ENCODE measurements at places on chromosomes 6 and 20.
A peak's percentile ranks its signal among the peaks of the same experiment; 100 is the strongest.

GRCh38 chr6:33477864-33478263 lies 23.5 kb downstream of the ZBTB9 start:
- H3K27me3 ChIP-seq: no peaks in the 10 kb centered on the region
- H3K36me3 ChIP-seq: no peaks in the 10 kb centered on the region
- H3K4me1 ChIP-seq: no peaks in the 10 kb centered on the region
- H3K27ac ChIP-seq: no peak overlapping the region
- no peak for DNase-seq

DNA sequence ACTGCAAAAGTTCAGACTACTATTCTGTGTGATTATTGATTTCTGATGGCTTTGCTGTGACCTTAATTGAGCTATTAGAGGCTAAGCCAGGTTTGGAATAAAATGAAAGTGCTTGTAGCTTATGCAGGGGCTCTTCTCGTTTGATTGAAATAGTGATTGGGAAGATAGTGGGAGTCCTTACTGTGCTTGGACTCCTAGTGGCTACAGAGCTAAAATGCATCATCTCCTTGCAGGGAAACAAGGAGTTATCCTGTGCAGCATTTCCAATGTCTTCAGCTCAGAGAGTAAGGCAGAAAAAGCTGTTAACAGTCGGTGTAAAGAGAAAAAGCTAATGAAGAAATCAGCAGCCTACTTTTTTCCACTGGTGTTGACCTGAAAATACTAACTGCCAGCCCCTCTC lies 173.5 kb downstream of the SLC35F1 start:
- H3K27me3 ChIP-seq: no peaks in the 10 kb centered on the region
- no peaks in the 10 kb centered on the region for H3K36me3 ChIP-seq
- H3K27ac ChIP-seq: no peak overlapping the region
- no peak overlapping the region for H3K4me3 ChIP-seq
- no peaks in the 10 kb centered on the region for H3K4me1 ChIP-seq

GRCh38 chr20:2139250-2139649 lies 37.6 kb downstream of the STK35 start:
- no peak overlapping the region for H3K4me3 ChIP-seq
- H3K27ac ChIP-seq: no peak overlapping the region
- H3K36me3 ChIP-seq: no peaks in the 10 kb centered on the region
- no peaks in the 10 kb centered on the region for H3K4me1 ChIP-seq
- H3K27me3 ChIP-seq: no peaks in the 10 kb centered on the region

GRCh38 chr6:150211700-150212511 lies 69.1 kb downstream of the PPP1R14C start:
- no peaks in the 10 kb centered on the region for H3K27me3 ChIP-seq
- H3K4me1 ChIP-seq: no peaks in the 10 kb centered on the region
- no peak overlapping the region for H3K27ac ChIP-seq
- no peak for DNase-seq
- H3K36me3 ChIP-seq: no peaks in the 10 kb centered on the region
- no peak overlapping the region for H3K4me3 ChIP-seq

- no peak overlapping the region for H3K27ac ChIP-seq
- H3K36me3 ChIP-seq: no peaks in the 10 kb centered on the region
- H3K27me3 ChIP-seq: no peaks in the 10 kb centered on the region
- no peak overlapping the region for H3K4me3 ChIP-seq
Measured at GRCh38 chr6:138145402-138145801, 16.3 kb upstream of the ARFGEF3 start.

DNA sequence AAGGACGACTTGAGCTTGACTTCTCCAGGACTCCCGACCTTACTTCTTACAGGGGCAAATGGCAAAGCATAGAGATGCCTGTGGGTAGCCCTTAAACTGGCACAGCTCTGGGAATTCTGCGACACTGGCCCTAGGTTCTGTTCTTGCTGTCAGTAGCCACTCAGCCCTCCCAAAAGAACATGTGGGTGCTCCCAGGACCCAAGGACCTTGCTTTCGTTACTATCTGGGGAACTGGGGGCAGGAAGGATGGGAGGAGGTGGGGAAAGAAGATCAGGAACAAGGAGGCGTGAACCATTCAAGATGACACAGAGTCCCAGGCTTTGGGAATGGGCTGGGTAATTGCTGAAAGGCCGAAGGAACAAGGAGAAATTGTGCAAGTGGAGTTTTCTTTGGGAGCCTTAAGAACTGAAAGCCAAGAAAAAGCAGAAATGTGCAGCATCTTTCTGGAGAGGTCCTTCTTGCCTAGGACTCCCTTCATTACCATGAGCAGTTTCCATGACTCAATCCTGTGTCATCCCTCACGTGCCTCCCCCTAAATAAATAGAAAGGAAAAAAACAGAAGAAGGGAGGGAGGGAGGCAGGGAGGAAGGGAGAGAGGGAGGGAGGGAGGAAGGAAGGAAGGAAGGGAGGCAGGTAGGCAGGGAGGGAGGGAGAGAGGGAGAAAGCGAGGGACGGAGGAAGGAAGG lies 284.6 kb upstream of the FOXQ1 start:
- H3K4me1 ChIP-seq: no peaks in the 10 kb centered on the region
- H3K27ac ChIP-seq: no peak overlapping the region
- DNase-seq: no peak

- H3K27ac ChIP-seq: no peak overlapping the region
- no peaks in the 10 kb centered on the region for H3K27me3 ChIP-seq
Measured at GRCh38 chr6:162056745-162057144, 670.8 kb downstream of the PRKN start.

GRCh38 chr6:72865467-72865866 lies 243.6 kb downstream of the KCNQ5 start:
- no peaks in the 10 kb centered on the region for H3K27me3 ChIP-seq
- no peaks in the 10 kb centered on the region for H3K4me1 ChIP-seq
- no peak for DNase-seq
- no peak overlapping the region for H3K27ac ChIP-seq
- no peak overlapping the region for H3K4me3 ChIP-seq

DNA sequence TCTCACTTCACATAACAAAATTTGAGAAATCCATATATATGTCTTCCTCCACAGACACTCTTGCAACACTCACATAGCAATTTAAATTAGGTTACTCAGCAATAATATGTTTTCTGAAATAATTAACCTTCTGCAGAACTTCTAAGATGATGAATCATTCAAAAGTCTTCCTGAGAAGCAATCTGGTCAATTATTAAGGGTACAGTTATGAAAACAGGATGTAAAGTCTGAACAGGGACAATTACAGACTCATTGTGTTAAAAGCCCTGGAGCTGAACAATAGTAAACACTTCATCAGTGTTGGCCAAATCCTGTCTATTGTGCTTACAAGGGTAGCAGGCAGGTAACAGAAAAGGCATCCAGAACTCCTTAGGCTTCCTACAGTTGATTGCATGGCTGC lies 75.4 kb downstream of the FILIP1 start:
- H3K36me3 ChIP-seq: no peaks in the 10 kb centered on the region
- no peak for DNase-seq
- H3K4me1 ChIP-seq: no peaks in the 10 kb centered on the region

- no peaks in the 10 kb centered on the region for H3K4me1 ChIP-seq
- no peak for DNase-seq
- H3K4me3 ChIP-seq: no peak overlapping the region
- no peak overlapping the region for H3K27ac ChIP-seq
Measured at GRCh38 chr20:24134284-24134683, 145.7 kb upstream of the GGTLC1 start.

DNA sequence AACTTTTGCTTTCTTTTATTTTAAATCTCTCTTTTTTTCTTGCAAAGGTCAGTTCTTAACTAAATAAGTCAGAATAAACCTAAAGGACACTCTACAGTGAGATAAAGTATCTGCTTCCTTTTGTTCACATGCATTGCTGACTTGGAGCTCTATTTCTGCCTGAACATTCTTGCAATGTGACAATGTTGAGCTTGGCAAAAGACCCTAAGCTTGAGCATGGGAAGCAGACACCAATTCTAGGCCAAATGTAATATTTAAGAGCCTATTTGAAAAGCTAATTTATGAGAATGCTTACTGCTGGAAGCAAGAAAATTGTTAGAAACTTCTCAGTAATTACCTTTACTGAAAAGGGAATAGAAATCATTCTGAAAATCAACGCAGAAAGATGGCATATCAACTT lies 556.2 kb downstream of the CBLN4 start:
- no peak for DNase-seq
- H3K4me3 ChIP-seq: no peak overlapping the region
- no peaks in the 10 kb centered on the region for H3K27me3 ChIP-seq
- H3K36me3 ChIP-seq: no peaks in the 10 kb centered on the region

- peak overlapping the region; percentile 54 for H3K27ac ChIP-seq
- no peak overlapping the region for H3K4me3 ChIP-seq
- DNase-seq: peak; percentile 37
- no peaks in the 10 kb centered on the region for H3K27me3 ChIP-seq
Measured at GRCh38 chr6:7042056-7042653, 65.6 kb upstream of the RREB1 start.

- no peaks in the 10 kb centered on the region for H3K4me1 ChIP-seq
- H3K4me3 ChIP-seq: no peak overlapping the region
- H3K27me3 ChIP-seq: no peaks in the 10 kb centered on the region
- no peaks in the 10 kb centered on the region for H3K36me3 ChIP-seq
- no peak overlapping the region for H3K27ac ChIP-seq
Measured at GRCh38 chr20:4050203-4050980, 35.0 kb upstream of the RNF24 start.

DNA sequence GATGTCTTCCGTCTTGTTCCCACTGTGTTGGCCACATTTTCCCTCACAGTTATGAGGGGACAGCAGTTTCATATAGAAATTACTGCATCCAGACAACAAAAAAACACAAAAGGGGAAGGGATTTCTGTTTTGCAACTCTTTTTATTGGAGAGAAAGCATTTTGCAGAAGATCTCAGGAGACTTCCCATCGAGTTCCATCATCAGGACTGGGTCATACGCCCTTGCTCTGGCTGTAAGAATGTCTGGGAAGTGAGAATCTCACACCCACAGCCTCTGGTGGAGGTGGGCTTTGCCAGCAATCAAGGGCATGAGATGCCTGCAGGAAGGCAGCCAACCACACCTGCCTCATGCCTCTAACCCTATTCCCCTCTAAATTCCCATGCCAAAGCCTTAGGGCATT lies 5.8 kb upstream of the IGF2R start:
- H3K36me3 ChIP-seq: no peaks in the 10 kb centered on the region
- H3K27ac ChIP-seq: no peak overlapping the region
- DNase-seq: no peak
- H3K4me1 ChIP-seq: no peaks in the 10 kb centered on the region
